Globus pallidus (tissue), 1 donor: ENCODE measurements at places on chromosomes 6 and 20.

GRCh38 chr6:64602993-64603392 is 967.4 kb downstream of the PHF3 start:
- DNase-seq = no peak

GRCh38 chr6:25046942-25047341 is 111.2 kb upstream of the RIPOR2 start:
- no peak for DNase-seq

DNA sequence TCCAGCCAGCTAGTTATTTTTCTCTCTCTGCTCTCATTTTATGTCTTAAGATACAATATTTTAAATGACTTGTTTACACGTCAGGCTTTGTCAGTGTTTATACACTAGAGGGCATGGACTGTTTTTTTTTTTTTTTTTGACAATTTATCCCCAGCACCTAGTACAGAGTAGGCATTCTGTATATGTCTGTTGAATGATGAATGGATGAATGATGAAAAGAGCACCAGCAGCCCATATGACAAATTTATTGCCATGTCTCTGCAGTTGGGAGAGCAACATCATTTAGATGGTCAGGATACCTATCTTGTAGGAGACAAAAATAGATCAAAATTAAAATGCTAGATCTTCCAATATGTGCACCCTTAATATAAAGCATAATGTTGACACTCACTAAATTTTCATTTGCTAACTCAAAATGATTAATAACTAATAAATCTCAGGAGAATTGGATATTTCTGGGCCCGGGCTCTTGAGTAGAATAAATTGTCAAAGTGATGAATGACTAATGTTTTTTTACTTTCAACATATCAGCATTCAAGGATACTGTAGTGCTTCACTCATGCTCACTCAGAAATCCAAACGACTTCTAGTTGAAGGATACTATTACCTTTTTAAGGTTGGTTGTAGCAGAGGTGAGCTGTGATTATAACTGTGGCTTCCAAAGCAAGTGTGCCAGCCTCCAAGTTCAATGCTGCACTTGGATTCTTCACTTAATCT is 200.0 kb downstream of the PHACTR1 start:
- no peak for DNase-seq

DNA sequence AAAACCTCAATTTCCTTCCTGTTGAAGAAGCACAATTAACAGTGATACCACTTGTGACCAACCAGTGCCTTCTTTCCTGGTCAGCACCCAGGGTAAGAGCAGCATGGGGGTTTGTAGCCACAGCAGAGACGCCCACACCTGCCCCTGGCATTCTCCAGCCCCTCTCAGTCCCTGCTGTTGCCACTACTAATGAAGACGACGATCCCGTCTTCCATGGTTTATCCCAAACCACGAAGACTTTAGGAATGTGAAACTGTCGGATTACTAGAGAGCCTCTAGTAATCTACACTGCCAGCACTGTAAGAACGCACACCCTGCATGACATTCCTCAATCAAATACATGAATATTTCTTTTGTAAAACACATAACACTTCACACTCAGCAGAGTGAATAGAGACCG is 60.0 kb downstream of the GINS1 start:
- no peak for DNase-seq

GRCh38 chr6:108114841-108115597 is 40.5 kb upstream of the OSTM1 start:
- peak; percentile 24 for DNase-seq

- no peak for DNase-seq
Observed at GRCh38 chr20:3093861-3094361, 9.4 kb upstream of the AVP start.

- DNase-seq = no peak
Observed at GRCh38 chr20:46056970-46057855, 28.2 kb downstream of the SLC12A5 start.

DNA sequence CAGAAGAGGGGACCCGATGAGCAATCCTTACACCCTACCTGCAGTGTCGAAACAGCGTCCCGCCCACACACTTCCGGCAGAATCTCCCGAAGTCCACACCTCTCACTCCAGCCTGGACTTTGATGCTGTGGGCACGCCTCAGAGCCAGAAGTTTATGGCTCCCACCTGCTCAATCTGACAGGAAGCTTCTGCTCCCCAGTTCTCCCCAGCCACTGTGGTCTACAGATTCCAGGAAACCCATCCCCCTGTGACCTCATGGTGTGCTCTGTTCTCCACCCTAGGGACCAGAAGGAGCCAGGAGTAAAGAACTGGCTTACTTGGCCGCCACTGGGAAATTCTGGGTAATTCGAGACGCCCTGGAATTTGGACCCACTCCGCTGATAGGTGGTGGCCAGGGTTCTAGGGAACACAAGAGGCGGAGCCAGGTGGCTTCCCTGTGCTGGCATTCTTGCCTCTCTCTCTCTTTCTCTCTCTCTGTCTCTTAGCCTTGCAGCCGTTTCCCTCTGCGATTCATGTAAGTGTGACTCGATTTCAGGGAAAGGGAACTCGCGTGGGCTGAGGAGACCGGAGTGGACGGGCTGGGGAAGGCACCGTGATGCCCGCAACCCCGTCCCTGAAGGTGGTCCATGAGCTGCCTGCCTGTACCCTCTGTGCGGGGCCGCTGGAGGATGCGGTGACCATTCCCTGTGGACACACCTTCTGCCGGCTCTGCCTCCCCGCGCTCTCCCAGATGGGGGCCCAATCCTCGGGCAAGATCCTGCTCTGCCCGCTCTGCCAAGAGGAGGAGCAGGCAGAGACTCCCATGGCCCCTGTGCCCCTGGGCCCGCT is at the start of gene TRIM15:
Gene TRIM15, plus strand, starts transcription at position 457 of the 828 bp plus-strand sequence. Its CDS starts 139 bp downstream, at position 596.
- no peak for DNase-seq

DNA sequence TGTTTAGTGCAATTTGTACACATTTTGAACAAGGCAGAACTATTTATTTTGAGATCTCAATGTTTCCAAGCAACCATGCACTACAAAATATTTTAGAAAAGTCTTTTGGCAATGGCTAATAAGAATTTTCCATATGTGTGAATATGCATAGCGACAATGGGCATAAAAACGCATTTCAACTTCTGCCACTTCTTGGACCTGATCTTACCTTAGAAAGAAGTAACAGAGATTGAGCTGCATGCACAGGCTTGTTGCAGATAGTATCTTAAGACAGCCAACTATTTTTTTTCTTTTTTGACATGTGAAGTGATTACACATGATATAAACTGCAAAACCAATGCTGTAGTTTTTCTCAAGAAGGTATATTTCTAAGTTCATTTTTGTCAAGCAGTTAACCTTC is 210.4 kb upstream of the PHACTR1 start:
- no peak for DNase-seq

DNA sequence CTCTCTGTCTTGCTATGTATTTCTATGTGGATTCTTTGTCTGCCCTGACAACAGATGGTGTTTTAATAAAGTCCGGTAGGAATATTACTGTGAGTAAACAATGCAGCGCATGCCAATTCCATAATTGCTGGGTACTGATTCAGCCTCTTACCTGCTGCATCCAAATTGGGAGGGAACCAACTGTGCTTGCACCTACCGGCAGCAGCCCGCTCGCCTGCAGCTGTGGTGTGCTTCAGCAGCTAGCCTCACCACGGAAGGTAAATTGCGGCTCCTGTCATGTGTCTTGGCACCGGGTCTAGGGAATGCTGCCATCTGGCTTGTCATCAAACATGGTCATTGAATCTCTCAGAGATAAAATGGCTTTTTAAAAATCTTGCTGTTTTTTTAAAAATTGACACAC is 704.8 kb upstream of the SLC35B3 start:
- no peak for DNase-seq

DNA sequence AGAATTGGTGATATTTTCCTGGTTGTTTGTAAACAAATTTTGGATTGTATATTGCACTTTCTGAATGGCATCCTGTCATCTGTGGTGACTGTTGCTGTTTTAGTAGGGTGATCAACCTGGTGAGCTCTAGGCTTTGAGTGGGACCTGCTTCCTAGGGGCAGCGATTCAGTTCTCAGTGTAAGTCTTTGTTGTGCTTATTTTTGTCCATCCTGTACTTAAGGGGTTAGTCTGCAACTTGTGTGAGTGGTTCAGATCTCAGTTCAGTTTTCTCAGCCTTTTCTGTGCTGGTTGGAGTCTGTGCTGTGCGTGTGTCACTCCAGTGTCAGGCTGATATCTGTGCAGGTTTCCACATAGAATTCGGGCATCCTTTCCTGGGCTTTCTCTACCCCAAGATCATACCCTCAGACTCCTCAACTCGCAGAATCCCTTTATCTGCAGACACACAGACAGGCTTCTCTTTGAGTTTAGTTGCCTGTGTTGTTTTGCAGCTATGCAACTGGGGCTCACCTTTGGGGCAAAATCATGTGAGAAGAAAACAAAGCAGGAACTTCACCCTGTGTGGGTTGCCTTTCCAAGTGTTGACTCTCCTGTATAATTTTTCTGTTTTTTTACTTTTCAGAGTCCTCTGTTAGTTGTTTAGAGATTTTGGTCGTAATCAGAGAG is 177.7 kb downstream of the FARS2 start:
- DNase-seq = no peak

GRCh38 chr20:39602649-39603048 is 640.5 kb downstream of the DHX35 start:
- no peak for DNase-seq

DNA sequence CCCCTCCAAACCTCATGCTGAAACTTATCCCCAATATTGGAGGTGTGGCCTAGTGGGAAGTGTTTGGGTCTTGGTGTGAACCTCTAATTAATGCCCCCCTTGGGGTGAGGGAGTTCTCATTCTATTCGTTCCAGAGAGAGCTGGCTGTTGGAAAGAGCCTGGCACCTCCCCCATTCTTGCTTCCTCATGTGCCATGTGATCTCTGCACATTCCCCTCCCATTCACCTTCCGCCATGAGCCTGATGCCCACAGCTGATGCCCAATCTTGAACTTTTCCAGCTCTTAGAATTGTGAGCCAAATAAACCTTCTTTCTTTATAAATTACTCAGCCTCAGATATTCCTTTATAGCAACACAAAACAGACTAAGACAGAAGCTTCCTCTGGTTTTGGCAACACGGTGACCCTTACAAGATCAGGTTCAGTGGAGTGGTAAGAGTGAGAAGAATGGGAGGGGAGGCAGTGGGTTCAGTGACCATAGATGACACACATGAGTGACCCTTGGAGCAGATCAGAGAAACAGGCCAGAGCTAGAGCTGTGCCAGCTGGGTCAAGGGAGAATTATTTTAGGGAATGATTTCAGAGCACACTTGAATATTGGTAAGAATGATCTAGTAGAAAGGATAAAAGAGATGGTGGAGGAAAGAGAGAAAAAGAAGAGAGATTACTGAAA is 176.4 kb downstream of the LY86 start:
- no peak for DNase-seq

- no peak for DNase-seq
Observed at GRCh38 chr6:113627480-113627879, 229.7 kb upstream of the MARCKS start.

- no peak for DNase-seq
Observed at GRCh38 chr6:144250276-144250675, 34.9 kb upstream of the UTRN start.

- no peak for DNase-seq
Observed at GRCh38 chr6:73388433-73388799, 6.2 kb upstream of the DDX43 start.

DNA sequence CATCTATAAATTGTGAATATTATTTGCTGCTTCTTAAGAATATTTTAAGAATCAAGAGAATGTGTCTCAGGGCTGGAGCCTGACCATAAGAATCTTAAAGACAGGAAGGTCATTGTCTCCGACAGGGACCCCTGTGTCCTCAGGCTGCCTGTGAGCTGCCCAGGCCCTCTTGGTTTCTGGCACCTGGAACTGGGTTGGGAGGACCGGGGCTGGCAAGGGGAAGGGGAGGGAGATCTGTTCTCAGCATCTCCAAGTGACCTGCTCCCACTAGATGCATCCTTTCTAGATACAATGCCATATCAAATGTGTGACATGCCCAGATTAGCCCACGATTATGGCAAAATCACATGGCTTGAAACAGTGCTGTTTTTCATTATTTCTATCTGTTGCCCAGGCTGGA is 110.5 kb downstream of the SCML4 start:
- DNase-seq = no peak

GRCh38 chr6:146903451-146903850 is 300.8 kb upstream of the STXBP5 start:
- no peak for DNase-seq

DNA sequence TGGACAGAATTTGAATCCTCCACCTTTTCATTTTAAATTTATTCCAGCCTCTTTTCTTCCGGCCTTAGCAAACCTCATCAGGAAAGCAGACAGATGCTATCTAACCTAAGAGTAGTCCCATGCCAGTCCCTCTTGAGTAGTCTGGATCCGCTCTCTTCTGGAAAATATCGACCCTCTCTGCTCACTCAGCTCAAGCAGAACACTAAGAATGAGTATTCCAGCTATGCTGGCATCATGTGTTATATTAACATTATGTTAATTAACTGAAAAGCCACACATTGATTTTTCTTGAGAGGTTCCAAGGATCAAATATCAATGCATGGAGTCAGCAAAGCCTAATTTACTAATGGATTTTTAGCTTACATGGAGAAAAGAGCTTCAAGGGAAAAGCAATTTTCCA is 161.4 kb downstream of the ID4 start:
- no peak for DNase-seq

GRCh38 chr20:32610472-32611218 is 25.5 kb upstream of the NOL4L start:
- no peak for DNase-seq

GRCh38 chr20:29443819-29444218 is 1813.6 kb upstream of the DEFB115 start:
- no peak for DNase-seq

DNA sequence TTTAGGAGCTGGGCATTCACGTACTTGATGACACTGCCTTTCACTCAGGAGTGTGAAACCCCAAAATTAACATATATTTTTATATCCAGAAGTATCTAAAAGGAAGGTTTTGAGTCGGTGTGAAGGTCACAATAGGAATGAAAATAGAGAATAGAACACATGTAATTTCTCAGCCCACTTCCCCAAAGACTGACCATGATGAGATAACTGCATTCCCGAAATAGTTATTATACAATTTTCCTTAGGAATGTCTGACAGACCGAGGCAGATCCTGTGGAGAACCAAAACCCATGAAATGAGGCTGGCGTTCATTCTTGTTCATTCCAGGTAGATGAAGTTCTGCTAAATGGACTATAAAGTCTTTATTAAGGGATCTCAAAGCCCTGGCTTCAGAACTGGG is 10.3 kb downstream of the NSFL1C start:
- DNase-seq = no peak

DNA sequence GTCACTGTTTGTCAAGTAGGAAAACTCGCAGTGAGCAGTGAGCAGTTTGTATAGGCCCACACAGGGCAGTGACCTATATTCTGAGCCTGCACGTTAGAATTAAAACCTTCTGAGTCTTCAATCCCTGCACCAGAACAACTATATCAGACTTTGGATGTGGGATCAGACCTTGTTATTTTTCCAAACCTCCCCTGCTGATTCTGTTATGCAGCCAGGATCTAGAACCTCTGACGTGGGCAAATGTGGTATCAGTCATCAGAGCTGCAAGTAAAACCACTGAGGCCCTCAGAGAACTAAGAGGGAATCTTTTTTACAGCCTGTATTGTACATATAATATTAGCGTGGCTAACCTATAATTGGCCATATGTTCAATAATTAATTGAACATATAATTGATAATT is 32.0 kb upstream of the AKAP7 start:
- no peak for DNase-seq
